ENCODE measurements at places on chromosomes 1 and 21. TPM values are rescaled to one million over a fixed set of nuclear protein-coding genes. Genes with fewer than 3 reads are reported as not detected.

DNA sequence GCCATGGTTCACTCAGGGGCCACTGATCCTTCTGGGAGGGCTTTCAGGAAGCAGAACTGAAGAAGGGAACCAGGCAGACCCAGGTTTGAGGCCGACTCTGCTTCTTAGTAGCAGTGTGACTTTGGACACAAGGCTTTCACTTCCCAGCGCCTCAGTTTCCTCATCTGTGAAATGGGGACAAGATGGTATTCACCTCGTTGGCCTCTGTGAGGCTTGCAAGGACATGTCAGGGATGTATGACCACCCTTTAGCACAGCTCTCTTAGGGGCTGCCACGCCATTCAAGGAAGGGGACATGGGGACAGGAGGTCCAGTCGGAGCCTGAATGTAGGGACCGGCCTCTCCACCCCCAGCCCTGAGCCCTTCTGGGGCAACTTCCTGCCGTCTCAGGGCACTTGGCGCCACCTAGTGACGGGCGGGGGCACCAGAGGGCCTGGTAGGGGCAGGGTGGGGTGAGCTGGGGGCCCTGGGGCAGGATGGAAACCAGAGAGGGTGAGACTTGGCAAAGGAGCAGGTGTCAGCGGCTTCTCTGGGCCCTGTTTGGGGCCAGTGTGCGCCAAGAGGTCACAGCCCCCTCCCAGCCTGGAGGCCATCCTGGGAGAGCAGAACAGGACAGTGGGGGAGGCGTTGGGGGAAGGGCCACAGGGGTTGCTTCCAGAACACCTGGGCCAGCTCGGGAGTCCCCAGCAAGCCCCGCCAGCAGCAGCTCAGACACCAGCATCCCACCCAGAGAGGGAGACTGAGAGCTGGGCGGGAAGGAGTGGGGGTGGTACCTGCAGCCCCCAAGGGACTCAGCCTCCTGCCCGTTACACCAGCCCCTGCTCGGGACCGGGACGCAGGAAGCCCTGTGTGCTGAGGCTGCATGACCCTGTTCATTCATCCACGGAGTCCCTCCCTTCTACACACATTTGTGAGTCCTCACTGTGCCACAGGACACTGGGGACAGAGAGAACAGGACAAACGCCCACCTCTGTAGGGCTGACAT, 102.5 kb upstream of the TARDBP start:
- peak; percentile 59 for DNase-seq

DNA sequence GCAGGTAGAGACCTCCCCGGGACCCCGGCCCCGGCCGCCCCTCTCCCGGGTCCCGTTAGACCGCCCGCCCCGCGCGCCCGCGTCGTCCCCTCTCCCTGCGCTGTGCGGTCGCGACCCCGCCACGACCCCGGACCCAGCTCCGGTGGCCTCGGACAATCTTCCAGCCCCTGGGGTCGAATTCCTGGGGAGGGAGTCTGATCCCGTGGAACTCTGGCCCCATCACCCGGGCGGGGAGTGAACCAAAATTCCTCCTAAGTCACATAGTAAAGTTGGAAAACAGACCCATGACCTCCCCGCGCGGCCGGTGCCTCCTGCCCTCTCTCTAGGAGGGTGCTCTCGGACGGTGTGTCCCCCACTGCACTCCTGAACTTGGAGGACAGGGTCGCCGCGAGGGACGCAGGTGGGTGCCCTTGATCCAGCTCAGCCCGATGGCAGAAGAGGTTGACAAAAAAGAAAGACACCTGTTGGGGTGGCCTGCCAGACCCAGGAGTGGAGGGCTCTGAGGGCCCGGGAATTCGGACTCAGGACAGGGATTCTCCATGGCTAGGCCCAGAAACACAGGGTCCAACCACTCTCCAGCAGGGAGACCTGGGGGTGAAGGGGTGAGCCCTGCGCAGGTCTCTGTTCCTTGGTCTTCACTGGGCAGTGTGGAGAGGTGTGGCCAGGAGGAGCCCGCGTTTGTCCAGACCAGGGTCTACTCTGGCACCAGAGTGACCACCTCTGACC, 451 bp downstream of the ADAMTSL4 start:
- DNase-seq, result peak; percentile 72

- DNase-seq, result no peak
Observed at GRCh38 chr1:245790441-245790840, 635.7 kb downstream of the KIF26B start.

- no peak for DNase-seq
Observed at GRCh38 chr21:32459972-32460371, 47.5 kb downstream of the EVA1C start.

Gene GBP1
- total RNA-seq, result 5.7 TPM

- DNase-seq, result peak; percentile 66
Observed at GRCh38 chr1:32014199-32014947, 705 bp downstream of the KHDRBS1 start.

- DNase-seq, result no peak
Observed at GRCh38 chr1:185517808-185518419, 200.9 kb upstream of the IVNS1ABP start.

DNA sequence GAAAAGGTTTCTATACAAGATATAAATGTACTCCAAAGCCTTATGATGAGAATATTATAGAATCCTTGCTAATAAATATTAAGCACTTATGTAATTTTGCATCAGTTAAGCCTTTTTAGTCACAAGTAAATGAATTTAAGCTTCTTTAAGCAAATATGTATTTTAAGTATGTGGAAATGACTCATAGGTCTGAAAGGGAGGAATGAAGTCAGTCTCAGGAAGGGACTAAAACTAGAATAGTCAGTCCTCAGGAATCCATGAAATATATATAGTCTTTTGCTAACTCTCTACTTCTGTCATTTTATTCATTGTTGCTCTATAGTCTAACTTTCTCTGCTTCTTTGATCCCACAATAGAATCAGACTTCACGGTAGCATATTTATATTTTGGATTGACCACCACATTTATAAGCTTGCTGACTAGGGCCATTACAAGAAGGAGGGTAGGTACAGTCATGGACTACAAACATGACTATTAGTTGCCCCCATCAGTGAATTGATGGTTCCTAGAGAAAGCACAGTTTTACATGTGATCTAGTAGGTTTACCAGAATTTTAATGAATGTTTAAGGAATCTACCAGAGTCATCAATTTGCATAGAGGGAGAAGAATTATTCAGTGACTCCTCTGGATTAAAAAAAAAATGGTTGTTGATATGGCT, 20.2 kb upstream of the RABGGTB start:
- no peak for DNase-seq

Gene APOBEC4
- not detected for total RNA-seq

- no peak for DNase-seq
Observed at GRCh38 chr1:194952171-194952570, 1656.1 kb downstream of the KCNT2 start.

Gene WASF2
- total RNA-seq, result 49.3 TPM

- DNase-seq, result no peak
Observed at GRCh38 chr21:26715878-26716506, 129.2 kb downstream of the ADAMTS1 start.

- DNase-seq, result no peak
Observed at GRCh38 chr1:221727146-221728036, 14.5 kb downstream of the DUSP10 start.

DNA sequence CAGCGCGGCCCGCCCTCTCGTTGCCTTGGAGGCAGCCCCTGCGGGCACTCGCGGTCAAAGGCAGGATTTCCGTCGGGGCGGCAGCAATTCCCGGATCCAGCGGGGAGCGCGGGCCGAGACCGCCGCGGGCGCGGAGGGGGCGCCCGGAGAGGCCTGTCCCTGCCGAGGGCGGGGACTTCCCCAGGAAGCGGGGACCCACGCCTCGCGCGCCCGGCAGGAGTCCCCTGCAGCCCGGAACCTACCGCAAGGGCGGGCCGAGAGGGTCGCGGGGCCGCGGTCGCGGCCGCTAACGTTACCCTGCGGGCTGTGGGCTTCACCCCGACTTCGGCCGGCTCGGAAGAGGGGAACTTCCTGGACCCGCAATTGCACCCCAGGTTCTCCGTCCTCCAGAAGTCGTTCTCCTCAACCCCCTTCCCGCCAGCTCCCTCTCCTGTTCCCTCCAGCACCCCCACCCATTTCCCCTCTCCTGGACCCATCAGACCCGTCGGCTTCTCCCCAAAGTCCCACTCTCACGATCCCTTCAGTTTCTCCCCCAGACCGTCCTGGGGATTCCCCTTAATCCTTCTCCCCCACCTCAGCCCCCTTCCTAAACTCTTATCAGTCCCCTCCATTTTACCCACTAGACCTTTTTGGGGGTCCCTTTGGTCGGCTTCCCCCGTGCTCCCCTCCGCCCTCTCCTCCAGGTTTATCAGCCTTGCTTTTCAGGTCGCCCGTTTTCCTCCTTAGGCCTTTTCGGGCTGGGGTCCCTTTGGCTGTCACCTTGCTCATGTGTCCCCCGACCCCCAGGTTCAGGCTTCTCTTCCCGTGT, 604 bp downstream of the FGR start:
- DNase-seq, result peak; percentile 77

- DNase-seq, result no peak
Observed at GRCh38 chr1:19478322-19478721, 7.0 kb downstream of the CAPZB start.

DNA sequence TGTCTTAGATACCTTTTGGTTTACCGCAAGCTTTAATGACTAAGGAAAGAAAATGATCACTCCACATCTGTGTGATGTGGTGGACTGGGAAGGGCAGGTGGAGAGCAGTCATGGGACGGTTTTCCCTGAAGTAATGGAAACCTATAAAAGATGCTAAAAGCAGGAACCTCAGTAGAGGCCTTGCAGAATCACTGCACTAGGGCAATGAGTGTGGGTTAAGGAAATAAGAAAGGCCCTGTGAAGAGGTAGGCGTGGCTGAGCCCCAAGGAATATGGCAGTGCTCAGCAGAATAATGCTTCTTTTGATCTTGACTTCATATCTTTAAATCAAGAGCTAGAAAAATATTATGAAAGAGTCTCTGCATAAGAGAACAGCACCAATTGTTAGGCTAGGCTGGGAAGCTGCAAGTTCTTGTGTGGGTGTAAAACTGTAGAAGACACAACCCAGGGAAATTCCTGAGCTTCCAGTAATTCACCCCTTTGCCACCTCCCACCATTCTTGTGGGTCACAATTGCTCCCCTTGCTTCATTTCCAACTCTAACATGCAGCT, 49.9 kb downstream of the CLCA4 start:
- no peak for DNase-seq

Gene CLCNKA
- total RNA-seq, result 0.35 TPM

Gene CLCA4
- not detected for total RNA-seq

Gene ASPM
- 0.40 TPM for total RNA-seq

Gene EMC1
- total RNA-seq, result 23.7 TPM

Gene SYCP1
- not detected for total RNA-seq

DNA sequence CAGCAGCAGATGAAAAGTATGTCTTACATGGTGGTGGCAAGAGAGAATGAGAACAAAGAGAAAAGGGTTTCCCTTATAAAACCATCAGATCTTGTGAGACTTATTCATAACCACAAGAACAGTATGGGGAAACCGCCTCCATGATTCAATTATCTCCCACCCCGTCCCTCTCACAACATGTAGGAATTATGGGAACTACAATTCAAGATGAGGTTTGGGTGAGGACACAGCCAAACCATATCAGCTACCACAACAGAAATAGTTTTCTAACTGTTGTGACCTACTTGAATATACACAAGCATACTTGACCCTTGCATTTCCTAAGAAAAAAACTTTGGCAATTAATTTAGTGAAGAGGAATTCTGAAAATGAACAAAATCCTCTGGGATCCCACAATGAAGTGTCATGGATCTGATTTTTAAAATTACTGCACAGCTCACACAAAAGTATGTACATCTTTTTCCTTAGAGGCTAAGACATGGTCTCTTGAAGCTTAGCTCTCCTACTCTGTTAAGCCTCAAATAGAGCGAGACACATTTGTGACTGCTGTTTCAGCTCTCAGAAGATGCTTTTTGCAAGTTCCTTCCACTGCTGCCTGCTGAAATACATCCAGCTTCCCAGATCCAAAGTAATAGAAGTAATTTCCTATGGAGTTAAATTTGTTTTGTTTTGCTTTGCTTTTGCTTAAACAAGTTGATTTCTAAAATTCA, 265.8 kb downstream of the DPYD start:
- no peak for DNase-seq

DNA sequence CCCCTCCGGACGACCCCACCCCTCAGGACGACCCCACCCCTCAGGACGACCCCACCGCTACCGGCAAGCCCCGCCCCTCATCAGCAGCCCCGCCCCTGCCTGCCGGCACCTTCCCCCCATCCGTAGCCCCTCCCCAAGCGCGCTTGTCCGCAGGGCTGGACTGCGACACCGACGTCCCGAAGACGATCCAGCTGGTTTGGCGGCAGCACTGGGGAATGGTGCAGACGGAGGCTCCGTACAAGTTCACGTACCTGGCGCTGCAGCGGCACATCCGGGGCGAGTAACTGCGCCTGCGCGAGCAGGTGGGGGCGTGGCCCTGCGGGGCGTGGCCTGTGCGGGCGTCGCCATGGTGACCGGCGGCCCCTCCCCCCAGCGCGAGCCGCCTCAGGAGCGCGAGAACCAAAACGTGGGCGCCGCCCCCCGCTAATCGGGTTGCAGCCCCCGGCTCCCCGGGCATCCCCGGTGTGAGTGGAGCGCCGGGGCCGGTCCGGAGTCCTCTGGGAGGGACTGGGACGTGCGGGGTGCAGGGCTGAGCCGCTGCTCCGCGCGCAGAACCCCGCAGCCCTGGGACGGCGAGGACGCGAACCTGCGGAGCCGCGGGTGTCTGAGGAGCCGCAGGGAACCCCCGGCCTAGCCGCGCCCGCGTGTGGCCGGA, 4.9 kb downstream of the RNF223 start:
- peak; percentile 77 for DNase-seq

Gene GPATCH4
- total RNA-seq, result 15.9 TPM

Gene ADAMTS5
- total RNA-seq, result 4.0 TPM

Gene HLX
- 5.6 TPM for total RNA-seq

DNA sequence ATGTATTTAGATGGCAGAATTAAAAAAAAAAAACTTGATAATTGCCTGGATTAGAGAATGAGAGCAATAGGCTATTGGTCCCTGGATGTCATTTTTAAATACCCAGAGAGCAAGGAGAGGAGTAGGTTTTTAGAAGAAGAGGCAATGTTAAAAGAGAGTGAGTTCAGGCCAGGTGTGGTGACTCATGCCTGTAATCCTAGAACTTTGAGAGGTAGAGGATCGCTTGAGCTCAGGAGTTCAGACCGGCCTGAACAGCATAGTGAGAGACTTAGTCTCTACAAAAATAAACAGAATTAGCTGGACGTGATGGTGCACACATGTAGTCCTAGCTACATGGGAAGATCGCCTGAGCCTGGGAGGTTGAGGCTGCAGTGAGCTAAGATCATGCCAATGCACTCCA, 15.9 kb upstream of the MUTYH start:
- no peak for DNase-seq

Gene CRNN
- not detected for total RNA-seq

Gene B4GALT3
- 20.3 TPM for total RNA-seq

Gene CNN3
- 49.4 TPM for total RNA-seq

DNA sequence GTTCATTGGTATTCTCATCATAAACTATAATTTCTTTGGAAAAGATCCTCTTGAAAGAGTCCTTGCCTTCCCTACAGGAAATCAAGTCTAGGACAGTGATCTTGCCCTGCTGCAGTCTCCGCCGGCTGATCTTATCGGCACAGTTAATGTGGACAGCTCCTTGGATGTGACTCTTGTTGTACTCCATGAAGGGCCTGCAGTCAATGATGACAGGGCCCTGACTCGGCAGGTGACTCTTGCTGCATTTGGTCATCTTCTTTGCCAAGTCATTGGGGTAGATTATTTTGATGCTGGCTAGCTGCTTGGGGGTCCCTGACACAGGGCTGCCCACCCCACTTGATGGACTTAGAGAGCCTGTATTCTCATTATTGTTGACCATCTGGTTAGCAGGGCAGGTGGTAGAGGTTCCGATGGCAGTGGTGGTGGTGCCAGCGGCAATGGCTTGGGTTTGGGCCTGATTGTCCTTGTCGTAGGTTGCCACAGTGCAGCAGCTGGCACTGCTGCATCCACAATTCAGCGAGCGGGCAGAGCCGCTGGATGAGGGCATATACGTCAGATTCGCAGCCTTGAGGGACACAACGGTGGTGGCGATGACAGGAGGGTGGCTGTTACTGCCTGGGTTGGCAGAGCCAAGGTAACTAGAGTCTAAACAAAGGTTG, 2.7 kb downstream of the DUSP10 start:
- DNase-seq, result no peak

Measured in Right ventricle myocardium superior (tissue), 1 donor.